ENCODE measurements at places on chromosomes 16 and 17. TPM values are rescaled to one million over a fixed set of nuclear protein-coding genes. Genes with fewer than 3 reads are reported as not detected.

USP32 gene
- polyA plus RNA-seq, result 38.9 TPM

DNA sequence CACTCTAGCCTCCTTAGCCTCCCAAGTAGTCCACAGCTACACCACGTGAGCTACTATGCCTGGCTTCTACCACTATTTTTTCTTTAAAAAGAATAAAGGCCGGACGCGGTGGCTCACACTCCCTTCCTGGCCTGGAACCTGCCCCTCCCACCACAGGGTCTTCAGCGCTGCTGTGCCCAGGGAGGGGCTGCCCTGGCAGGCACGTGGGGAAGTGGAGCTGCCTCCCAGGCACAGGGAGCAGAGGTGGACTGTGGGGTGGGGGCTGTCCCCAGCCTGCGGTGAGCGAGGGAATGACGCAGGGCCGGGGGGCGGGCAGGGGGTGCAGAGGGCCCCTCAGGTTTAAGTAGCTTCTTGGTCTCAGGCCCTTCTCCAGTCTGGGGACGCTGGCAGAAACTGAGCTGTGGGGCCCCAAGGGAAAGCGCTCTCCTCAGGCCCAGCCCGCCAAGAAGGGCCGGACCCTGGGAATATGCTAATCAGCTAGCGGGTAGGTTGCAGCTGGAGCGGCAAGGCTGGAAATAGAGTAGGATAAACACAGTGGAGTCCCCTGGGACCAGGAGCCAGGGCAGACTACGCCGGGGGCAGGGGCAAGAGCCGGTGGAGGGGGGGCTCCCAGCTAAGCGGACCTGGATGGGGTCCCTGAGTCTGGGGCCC is 46.8 kb downstream of the TIMM22 start:
- no peak for DNase-seq

DNA sequence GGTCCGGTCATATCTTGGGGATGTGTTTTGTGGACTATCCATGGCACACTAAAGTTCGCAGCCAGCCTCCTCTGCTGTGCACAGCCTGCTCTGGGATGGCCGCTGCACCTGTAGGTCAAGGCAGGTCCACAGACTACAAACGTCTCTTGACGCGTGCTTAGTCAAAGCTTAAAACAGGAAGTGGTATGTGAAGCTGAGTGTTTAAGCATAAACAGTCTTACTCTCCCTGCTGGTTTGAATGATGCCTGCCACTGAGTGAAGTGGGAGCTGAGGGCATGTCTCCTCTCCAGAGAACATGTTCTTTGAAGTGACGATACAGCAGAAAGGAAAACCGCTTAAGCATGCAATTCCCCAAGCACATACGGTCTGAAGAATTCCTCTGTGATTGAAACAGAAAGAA is 365.6 kb downstream of the SLC39A11 start:
- DNase-seq, result no peak

DNA sequence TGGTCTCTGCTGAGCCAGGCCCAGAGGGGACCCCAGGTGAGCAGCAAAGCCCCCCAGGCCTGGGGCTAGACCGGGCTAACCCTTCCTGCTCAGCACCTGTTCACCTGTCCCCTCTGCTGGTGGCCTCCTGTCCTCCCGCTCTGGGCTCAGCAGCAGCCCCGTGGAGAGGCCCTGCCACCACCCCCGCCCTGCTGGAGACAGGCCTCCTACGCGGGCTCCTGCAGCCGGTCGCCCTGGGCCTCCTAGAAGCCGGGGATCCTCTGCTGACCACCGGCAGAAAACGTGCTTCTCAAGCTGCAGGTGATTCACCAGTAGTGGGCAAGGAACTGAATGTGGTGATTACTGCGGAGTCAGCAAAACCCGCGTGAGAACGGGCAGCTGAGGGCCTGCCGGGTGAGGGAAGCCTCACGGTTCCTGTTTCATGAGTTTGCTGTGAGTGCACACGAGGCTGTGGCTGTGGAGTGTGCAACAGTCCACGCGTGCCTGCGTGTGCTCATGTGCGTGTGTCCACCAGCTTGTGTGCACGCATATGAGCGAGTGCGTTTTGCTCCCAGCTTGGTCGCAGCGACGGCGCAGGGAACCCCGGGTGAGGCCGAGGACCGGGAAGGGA is 792 bp downstream of the SECTM1 start:
- no peak for DNase-seq

- no peak for DNase-seq
These were observed 19.4 kb downstream of the NATD1 start for GRCh38 chr17:21233581-21234347.

All from right renal pelvis (tissue), 4 donors.